ENCODE measurements at places on chromosomes 4 and X.

DNA sequence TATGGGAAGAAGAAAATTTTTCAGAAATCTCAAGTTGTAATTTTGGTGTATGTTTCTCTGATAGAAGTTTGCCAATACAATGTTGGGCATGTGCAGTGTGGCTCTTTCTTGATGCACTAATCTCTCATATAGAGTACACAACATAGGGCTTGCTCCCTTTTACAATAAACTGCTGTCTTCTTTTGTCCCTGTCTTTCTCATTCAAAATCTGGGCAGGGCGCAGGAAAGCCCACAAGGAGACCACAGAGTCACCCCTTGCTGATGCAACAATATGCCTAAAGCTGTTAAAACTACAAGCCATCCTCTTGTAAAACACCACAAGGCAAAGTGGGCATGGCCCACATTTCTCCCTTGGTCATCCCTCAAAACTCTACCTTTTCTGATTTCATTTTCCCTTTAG lies 63.4 kb upstream of the TBC1D9 start:
- no peak for DNase-seq

GRCh38 chr4:38078590-38079421 lies 118.6 kb downstream of the PTTG2 start:
- DNase-seq = no peak

DNA sequence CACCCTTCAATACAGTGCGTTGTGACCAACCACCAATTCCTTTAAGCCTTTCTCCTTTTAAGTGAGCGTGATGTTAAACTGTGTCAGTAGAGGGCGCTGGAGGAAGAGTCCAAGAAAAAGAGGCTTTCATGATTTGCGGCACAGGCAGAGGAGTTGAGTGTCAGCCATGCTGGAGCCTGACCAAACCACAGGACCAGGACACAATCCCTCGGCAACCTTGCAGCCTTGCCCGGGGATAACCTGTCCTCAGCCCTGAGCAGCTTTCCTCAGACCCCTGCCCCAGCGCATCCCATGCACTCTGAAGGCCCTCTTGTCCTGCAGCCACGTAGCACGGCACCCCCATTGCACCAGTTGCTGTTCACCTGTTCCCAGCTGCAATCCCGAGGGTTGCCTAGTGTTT lies 53.5 kb upstream of the SMIM31 start:
- DNase-seq = peak; percentile 93

DNA sequence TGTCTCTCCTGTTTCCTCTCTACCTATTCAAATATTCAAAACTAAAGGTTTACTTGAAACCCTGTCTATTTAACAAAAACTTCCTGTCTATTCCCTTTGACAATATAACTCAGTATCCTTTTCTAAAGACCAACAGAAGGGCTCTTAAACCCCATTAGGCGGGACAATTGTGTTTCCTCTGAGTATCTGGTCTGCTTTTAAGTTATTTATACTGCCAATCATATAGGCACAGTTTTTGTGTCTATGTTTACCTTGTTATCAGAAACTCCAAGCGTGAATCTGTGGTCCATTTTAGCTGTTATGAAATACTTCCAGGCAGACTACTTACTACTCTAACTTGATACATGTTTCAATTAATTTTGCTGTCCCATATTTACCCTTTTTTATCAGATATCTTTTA lies 350.0 kb upstream of the CTSO start:
- no peak for DNase-seq

DNA sequence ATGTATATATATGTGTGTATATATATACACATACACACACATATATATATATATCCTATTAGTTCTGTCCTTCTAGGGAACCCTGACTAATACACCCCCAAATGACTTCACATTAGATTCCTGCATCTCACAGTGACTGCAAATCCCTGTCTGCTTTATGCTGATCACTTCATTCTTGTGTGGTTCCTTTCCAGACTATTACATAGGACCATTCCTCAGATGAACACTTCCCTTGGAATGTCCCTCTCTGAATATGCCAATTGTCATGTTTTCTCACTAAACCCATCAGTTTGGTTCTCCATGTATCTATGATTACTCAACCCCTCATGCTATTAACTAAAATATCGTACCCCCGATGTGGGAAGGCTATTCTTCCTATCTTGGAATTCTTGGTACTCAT lies 605.2 kb upstream of the NR3C2 start:
- no peak for DNase-seq

DNA sequence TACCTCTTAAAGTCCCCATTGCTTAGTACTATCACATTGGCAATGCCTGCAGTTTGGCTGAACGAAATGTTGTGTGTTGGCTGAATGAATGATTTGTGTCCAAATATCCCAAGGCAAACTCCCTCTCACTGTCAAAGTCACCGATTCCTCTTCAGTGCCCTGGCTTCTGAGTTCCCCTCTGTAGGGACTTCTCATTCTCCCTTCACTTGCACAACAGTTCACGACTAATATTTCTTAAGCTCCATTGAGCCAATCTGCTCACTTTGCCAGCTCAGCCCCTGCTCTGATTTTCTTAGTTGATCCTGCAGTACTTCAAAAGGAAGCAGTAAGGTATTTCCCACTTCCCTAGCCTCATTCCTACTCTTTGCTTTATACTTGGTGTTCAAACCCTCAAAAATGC lies 21.9 kb upstream of the PACRGL start:
- DNase-seq = no peak
